ENCODE measurements at places on chromosomes 2 and 18.

DNA sequence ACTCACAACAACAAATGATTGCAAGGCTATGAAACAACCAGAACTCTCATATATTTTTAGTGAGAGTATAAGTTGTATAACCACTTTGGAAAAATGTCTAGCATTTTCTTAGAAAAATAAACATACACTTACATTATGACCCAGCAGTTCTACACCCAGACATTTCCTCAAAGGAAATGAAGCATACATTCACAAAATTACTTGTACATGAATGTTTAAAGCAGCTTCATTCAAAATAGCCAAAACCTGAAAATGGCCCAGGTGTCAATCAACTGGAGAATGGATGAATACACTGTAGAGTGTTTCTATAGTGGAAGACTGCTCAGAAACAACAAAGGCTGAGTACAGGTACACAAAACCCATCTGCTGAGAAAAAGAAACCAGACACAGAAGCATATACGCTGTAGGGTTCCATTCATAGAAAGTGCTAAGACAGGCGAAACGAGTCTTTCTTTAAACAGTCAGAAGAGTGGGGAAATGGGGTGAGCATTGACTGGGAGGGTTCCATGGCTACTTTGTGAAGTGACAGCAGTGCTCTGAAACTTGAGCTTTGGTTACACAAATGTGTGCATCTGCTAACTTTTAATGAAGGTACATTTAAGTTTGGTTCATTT, 799.0 kb downstream of the DCDC2C start:
- DNase-seq: no peak

GRCh38 chr18:45651275-45651674, 36.0 kb downstream of the SLC14A2 start:
- DNase-seq: no peak

- no peak for DNase-seq
Measured at GRCh38 chr2:136207030-136207623, 89.2 kb upstream of the CXCR4 start.

- DNase-seq: no peak
Measured at GRCh38 chr18:60277855-60278480, 94.6 kb downstream of the MC4R start.

- DNase-seq: no peak
Measured at GRCh38 chr2:168454737-168455644, 1.1 kb upstream of the CERS6 start.

DNA sequence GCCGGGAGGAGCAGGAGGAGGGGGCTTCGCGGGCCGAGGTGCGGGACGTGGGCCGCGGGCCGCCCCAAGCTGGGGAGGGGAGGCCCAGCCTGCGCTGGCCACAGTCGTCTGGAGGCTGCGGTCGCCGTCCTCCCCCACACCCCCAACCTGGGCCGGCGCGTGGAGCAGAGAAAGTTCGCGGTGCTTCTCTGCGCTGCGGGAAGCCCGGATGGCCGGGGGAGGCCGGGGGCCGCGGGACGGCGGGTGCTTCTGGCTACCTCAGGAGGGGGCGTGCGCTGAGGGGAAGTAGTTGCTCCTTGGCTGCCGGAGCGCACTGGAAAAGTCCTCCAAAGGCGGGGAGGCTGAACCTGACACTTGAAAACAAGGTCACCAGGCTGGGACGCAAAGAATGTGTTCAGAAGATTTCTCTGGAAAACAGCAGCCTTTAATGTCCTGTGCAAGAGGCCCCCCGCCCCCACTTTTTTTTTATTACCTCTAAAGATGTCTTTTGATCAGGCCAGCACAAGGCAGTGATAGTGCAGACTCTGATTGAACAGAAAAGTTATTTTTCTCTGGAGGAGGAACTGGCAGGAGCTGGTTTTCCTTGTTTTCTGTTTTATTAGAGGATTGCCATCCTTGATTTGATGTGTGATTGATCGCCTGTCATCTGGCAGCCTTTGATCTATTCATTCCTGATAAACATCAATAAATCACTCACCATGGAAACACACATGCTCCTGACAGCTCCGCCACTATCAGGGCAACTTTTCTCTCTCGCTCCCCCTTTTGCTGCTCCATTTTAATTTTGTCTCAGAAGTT, 1.6 kb downstream of the TSHZ1 start:
- DNase-seq: peak; percentile 5

GRCh38 chr2:147607379-147607778, 237.4 kb upstream of the ACVR2A start:
- DNase-seq: no peak

GRCh38 chr2:74223941-74224770, 25.7 kb downstream of the MTHFD2 start:
- DNase-seq: no peak

- DNase-seq: no peak
Measured at GRCh38 chr18:3071676-3072075, 58.7 kb upstream of the LPIN2 start.

DNA sequence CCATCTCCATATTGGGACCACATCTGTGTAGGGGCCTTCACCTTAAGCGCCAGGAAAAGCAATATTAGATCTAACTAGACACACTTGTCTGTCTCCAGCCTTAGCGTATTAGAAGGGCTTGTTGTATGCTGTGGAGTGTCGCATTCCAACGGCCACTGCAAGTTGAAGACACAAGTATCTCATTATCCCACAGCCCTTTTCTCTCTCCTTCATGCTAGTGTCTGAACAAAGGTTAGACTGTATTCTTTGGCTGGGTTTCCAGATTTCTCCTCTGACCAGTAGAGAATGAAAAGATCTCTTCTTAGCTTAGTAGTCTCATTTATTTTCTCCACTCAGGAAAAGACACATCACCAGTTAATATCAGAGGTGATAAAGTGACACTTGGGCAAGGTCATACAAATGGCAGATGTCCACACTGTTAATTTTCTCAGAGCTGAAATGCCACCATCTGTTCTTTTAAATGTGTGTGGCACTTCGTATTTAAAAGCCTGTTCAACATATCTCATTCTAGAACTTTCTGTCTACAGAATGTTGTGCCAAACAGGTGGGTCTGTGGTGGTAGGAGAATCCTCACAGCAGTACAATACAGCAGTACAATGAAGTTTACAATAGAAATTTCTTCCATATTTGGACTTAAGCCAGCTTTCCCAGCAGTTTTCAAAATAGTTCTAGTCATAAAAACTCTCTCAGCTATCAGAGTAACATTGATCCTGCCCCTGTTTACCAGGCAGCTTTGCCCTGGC, 94.0 kb upstream of the ITGA6 start:
- no peak for DNase-seq

GRCh38 chr2:24984912-24985311, 13.2 kb upstream of the DNAJC27 start:
- DNase-seq: no peak

DNA sequence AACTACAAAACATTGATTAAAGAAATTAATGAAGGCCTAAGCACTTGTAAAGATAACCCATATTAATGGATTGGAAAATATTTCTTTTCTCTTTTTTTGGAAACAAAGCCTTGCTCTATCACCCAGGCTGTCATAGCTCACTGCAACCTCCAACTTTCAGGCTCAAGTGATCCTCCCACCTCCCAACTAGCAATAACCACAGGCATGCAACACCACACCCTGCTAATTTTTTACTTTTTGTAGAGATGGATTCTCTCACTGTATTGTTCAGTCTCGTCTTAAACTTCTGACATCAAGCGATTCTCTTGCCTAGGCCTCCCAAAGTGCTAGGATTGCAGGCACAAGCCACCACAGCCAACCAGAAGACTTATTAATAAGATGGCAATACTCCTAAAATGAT, 73.4 kb upstream of the NDUFV2 start:
- DNase-seq: no peak

GRCh38 chr18:49031511-49032188, 80.9 kb upstream of the SMAD7 start:
- DNase-seq: no peak

- peak; percentile 37 for DNase-seq
Measured at GRCh38 chr2:148603562-148603920, 41.0 kb upstream of the EPC2 start.

GRCh38 chr2:226655871-226656270, 143.7 kb downstream of the IRS1 start:
- no peak for DNase-seq

DNA sequence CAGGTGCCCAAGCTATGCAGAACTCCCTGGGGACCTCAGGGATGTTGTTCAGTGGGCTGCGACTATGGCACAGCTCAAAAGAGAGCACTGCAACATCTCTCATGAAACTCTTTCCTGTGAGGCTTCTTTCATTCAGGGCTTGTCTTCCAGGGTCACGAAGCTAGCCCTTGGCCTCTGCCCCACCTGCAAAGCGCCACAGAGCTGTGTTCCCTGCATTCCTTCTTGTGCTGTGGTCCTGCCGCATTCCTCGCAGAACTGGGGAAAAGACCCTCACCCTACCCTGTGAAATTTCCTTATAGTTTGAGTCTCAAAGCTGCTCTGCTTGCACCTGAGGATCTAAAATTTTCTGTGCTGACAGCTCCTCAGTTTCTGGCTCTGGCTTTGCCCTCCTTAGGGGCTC, 26.3 kb upstream of the ITGB6 start:
- DNase-seq: no peak

DNA sequence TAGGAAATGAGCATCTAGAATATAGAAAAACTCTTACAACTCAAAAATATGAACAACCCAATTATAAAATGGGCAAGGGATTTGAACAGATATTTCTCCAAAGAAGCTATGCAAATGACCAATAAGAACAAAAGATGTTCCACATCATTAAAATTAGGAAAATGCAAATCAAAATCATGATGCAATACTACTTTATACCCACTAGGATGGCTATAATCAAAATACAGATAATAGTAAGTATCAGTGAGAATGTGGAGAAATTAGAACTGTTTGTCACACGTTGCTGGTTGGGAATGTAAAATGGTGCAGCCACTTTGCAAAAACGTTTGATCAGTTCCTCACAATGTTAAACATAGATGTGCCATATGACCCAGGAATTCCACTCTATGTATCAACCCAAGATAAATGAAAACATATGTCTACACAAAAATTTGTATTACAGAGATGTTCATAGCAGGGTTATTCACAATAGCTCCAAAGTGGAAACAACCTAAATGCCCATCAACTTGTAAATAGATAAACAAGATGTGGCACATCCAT, 558.4 kb downstream of the SLC4A3 start:
- no peak for DNase-seq

DNA sequence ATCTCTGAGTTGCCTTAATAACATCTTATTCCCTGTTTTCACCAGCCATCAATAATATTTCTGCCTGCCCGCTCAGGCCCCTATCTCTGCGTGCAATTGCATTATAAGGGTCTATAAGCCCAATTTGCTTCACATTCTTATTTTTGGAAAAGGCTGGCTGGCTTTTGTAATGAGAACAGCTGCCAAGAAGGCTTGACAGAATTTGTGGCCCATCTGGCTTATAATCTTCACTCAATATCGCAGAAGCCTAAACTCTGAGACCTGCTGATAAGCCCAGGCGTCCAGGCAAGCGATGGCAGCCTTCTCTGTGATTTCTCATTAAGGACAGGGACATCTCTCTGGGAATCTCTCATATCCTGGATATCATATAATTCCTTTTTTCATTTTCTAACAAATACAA, 1618.6 kb upstream of the CELF4 start:
- DNase-seq: no peak

- DNase-seq: no peak
Measured at GRCh38 chr18:62878305-62878704, 163.0 kb downstream of the PHLPP1 start.

GRCh38 chr2:231866450-231866849, 59.7 kb downstream of the NPPC start:
- DNase-seq: no peak

GRCh38 chr18:63271881-63272299, 47.7 kb downstream of the BCL2 start:
- DNase-seq: no peak

DNA sequence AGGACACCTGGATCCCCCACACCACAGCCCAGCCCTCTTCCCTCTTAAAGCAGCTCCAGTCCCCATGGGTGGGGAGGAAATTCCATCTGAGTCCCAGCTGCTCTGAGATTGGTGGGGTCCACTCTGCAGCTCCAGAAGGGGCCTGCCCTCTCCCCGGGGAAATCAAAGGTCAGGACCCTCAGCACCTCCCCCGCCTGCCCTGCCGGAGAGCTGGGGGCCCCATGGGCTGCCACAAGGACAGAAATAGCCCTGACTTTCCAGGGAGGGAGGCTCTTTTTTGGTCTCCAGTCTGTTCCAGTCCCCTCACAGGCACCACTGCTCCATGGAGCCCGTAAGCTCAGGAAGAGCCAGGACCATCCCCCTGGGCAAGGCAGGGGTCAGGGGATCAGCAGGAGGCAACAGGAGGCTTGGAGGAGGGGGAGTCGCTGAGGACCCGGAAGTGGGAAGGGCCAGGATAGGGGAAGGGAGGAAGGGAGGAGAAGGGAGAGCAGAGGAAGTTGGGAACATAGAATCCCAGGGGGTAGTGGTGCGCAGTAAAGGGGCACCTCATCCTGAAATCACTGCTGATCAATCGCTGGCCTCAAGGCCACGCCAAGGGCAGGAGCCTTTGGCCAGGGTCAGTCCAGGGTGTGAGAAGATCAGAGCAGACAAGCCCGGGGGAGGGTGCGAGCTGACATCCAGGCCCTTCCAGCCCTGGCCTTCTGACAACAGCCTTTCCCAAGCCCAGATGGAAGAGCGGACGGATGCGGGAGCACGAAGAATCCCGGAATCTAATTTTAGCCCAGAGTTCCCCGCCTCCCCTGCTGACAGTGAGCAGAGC, 7.6 kb downstream of the ADRA2B start:
- DNase-seq: no peak

DNA sequence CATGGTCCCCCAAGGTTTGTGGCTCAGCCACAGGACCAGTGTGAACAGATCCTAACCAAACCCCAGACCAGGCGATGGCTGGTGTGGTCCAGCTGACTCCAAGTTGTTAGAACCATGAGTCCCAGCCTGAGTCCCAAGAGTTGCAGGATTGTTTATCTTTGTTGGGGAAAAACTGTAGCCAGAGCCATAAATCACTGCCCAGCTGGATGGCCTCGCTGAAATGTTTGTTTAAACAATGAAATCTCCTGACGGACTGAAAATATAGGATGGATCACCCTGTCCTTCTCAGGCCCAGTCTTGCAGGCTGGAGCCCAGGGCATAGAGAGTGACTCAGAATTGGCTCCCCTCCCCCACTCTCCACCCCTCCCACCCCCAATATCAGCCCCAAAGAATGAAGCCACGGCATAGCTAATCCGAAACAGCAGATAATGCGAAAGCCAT, 36.4 kb downstream of the PKDCC start:
- DNase-seq: no peak

DNA sequence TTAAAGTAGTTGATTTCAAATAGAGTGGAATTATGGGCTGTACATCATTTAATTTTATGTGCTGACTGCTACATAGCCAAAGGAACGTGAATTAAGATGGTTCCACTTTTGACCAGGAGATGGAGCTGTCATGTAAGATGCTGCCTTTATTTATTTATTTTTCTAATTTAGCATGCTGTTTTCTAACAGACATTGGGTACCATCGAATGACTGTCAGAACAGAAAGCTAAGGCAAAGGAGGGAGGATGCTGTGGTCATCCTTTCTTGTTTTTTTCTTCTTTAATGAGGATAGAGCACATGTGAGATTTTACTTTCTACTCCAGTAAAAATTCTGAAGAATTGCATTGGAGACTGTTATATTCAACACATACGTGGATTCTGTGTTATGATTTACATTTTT, at the start of gene SCN2A:
Gene SCN2A, plus strand, starts transcription at position 185 of the 400 bp plus-strand sequence. CDS start 56,410 bp downstream, outside the sequence.
- peak; percentile 15 for DNase-seq

- DNase-seq: no peak
Measured at GRCh38 chr2:124122340-124122739, 97.3 kb downstream of the CNTNAP5 start.
